LNCaP clone FGC (cell line): ENCODE measurements at places on chromosomes 3 and 15.

DNA sequence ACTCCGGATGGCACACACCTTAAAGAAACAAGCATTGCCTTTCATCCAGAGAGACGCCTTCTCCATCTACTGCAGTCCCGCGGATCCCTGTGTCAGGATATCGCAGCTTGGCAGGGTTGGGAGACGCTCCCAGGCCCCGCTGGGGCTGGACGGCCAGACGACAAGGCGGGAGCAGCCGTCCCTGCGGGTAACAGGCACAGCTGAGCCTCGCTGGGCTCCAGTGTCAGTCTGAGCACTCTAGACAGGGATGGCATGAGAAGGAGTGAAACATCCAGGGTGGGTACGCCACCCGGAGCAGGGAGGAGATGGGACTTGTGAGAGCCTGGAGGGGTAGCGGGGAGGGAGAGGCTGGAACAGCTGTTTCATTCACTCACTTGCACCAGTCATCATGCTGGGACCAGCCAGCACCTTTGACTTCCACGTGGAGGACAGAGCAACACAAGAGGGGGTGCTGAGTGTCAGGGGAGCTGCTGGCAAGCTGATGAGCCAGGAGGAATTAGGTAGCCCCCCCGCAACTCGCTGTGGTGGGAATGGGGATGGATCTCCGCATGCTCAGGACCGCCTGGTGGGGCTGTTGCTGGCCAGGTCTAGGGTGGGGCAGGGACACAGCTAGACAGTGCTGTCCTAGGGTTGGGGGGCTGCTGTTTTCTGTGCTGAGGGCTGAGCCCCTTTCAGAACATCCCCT is 31.6 kb upstream of the SNRPA1 start:
- no peak for DNase-seq

- no peak for DNase-seq
Observed at GRCh38 chr3:62981962-62982361, 106.7 kb upstream of the CADPS start.

DNA sequence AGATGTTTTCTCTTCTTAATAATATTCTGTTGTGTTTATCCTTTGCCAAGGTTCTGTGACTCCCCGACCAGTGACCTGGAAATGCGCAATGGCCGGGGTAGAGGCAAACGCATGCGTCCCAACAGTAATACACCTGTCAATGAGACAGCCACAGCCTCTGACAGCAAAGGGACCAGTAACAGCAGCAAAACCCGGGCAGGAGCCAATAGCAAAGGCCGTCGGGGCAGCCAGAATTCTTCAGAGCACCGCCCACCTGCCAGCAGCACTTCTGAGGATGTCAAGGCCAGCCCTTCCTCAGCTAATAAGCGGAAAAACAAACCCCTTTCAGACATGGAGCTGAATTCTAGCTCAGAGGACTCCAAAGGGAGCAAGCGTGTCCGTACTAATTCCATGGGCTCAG is 101.5 kb downstream of the RBPMS2 start:
- no peak for DNase-seq

DNA sequence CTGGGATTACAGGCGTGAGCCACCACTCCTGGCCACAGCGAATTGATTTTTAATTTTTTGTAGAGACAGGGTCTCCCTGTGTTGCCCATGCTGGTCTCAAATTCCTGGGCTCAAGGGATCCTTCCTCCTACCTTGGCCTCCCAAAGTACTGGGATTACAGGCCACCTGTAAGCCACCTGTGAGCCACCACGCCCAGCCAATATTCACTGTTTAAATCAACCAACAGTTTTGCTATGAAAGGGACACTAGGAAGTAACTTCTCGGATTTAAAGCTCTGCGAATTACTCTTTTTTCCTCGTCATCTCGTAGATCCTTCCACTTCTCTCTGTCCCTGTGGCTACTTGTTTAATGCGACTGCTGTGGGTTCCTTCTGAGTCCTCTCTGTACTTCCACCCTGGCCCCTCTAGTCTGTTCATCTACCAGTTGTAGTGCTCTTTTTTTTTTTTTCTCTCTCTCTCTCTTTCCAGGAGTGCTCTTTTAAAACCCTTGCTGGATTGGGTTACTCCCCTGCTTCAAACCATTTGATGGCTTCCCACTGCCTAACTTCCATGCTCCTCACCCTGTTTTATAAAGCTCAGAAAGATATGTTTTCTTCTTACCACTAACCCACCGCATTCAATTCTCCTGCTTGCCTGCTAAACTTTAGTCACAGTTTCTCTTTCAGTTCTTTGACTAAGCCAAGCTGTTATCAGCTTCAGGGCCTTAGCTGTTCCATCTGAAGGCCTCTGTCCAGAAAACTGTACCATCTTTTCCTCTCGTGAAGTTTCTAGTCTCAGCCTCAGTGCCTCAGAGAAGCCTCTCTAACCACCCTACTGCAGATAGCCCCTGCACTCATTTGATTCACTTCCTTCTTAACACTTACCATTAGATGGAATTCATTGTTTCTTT is 12.4 kb downstream of the RTF1 start:
- DNase-seq = no peak

DNA sequence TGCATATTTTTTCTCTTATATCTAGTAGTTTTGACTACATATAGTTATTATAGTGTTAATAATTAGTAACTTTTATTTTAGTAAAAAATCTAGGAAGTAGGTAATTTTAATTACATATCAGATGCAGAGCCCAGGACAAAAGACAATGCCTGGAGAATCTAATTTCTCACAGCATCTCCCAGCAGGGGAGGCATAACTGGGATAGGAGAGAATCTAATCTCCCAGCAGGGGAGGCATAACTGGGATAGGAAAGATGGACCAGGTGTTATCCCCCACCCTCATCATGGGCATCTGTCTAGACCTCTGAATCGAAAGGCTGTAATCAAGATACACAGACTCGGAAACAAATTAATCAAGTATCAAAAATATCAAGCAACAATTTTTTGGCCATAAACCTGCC is 58.2 kb downstream of the OSTN start:
- DNase-seq = no peak

GRCh38 chr15:90594301-90594738 is 64.6 kb downstream of the CRTC3 start:
- peak; percentile 76 for DNase-seq

- DNase-seq = no peak
Observed at GRCh38 chr3:191980443-191980842, 519.5 kb downstream of the PYDC2 start.

DNA sequence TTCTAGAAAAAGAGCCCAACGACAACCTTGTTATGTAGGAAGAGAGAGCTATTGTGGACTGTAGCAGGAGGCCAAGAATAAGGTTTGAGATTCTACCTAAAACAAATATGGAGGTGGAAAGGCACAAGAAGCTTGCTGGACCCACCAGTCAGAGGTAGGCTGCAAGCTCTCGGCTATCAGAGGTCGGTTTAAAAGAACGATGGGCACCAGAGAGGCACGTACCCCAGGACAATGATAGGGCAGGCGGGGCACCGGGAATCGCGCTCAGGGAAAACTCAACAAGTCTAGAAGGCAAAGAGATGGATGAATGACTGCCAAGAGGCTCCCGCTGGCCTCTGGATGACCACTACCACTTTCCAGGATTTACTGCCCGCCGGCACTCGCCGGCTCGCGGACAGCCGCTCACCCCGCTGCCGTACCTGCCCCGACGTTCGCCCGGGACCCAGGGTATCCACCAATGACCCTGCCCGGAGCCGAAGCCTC is 1.1 kb downstream of the HDGFL3 start:
- no peak for DNase-seq

DNA sequence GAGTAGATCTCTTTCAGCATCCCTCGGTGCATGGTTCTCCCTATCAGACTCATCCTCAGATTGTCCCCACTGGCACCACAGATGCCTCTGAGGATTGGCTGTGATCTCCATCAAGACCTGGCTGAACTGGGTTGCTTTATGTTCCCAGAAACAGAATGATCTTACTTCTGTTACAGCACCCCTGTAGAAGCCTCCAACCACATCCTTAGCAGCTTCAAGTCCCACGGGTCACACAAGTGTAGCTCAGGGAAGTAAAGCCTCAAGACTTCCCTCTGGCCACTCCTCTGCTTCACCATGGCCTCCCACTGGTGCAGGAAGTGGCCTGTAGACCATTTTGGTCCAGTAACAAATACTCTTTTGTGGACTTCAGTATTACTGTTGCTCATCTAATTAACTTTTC is 566.4 kb upstream of the SUCLG2 start:
- DNase-seq = no peak

GRCh38 chr15:36996121-36996520 is 104.2 kb downstream of the MEIS2 start:
- DNase-seq = no peak

DNA sequence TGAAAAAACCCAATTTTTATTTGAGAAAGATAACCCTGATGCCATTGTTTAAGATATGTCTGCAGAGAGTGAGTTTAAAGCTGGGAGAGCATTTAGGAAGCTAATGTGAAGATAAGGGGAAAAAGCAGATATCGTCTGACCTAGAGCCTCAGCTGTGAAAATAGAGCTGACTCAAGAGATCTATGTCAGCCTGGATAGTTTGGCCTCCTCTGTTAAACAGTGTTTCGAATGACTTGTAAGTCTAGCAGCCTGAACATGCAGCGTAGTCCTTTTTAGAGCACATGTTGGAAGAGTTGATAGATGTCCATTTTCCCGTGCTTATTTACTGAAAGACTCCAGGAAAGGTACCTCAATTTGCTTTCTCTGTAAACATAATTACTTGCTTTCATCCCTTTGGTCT is 48.1 kb downstream of the ALCAM start:
- no peak for DNase-seq

DNA sequence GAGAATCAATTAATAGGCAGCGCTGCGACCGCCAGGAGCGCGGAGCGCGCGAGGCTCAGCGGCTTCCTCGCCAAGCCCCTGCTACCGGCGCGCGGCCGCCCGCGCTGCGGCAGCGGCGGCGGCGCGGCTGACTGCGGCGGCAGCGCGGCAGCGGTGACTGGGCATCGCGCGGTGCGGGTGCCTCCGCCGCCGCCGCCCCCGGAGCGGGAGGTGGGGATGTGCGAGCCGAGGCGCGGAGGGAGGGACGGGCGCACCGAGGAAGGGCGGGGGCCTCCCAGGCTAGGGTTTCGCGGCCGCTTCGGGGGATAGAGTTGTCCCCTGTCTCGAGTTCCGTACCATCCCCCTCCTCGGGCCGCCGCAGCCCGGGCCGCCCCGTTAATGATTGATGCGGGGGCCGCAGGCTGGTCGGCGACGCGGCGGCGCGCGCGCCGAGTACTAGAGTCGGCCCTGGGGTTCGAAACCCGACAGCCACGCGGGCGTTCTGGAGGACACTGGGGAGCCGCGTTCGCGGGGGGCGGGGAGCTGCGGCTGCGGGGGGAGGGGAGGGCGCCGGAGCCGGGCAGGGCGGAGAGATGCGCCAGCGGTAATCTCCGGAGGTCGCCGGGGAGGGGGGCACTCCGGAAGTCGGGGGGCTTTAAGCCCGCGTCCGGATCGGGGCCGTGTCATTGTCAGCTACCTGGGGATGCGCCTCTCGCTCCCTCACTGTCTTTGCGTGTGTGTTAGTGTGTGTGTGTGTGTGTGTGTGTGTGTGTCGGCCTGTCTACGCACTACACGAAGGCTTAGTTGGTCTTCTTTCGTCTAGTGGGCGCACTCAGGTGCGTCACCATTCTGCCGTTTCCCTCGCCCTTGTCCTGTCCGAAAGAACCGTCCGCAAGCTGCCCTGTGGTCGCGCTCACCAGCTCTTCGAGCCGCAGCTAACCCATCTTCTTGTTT is at the start of gene PAQR9:
TSS of gene PAQR9 (minus strand) at position 159 of the 933 bp plus-strand sequence. CDS start 338 bp downstream, outside the sequence.
- DNase-seq = no peak

DNA sequence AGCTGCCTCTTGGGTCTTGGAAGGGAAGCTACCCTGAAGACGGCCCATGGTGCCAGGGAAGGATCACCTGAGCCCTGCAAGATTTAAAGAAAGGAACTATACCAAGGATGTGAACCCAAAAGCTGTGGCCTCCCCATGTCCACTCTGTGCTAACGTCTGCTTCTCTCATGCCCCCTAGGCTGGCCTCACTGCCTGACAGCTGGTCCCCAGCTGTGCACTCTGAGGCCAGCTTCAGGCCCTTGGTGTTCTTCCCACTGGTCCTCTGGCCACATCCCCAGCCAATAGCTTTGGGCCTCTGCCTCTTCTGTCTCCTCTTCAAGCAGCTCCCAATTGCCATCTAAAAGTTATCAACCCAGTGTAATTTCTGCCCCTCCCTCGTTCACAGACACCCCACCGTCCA is 5.2 kb upstream of the LRRK1 start:
- DNase-seq = no peak

- no peak for DNase-seq
Observed at GRCh38 chr3:157026091-157026490, 133.9 kb downstream of the CCNL1 start.

DNA sequence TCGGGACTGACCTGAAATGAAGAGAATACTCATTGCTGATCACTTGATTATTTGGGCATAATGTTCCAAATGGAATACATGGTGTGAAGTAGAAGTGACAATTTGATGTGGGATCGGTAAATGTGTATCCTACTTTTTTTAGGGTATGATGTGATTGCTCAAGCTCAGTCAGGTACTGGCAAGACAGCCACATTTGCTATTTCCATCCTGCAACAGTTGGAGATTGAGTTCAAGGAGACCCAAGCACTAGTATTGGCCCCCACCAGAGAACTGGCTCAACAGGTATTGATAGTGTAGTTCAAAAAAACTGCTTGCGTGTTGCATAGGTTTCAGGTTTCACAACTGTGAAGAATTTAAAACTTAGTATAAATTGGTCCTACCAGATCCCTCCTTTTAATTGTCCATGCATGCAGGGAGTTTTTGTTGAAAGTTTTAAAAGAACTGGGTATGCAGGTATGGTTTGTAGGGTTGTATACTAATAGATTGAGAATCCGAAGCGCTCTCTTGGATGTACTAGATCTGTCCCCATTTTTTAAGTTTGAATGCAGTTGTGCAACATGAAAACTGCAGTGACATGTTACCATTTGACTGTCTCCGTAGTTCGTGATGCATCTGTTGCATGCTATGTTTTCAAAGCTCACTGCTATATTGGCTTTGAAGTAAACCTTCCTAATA is 1.6 kb downstream of the EIF4A2 start:
- DNase-seq = no peak

- no peak for DNase-seq
Observed at GRCh38 chr3:176055836-176056235, 1141.4 kb downstream of the TBL1XR1 start.

DNA sequence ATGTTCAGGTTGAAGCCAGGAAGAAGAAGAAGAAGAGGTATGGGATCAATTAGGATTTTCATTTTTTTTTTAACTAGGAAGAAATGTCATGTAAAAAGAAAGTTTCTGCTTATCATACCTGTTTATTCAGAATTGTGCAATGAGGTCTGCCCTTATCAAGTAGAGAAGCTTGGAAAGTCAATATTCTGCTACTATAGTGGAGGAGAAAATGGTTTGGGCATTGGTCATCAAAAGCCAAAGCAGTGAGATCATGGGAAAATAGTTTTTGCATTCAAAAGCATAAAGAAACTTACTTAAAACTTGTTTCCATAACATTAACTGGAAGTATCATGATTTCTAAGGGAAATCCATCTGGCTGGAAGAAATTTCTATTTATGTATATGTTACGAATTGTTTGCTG is 1239.2 kb downstream of the NSUN3 start:
- DNase-seq = no peak

GRCh38 chr3:151283907-151284461 is 5.6 kb upstream of the P2RY14 start:
- DNase-seq = peak; percentile 54

- DNase-seq = no peak
Observed at GRCh38 chr15:36365963-36366362, 213.5 kb upstream of the CDIN1 start.

GRCh38 chr3:32310336-32310735 is 71.9 kb downstream of the CMTM8 start:
- no peak for DNase-seq
